CD4-positive, alpha-beta T cell treated with Interleukin-2 at 100 ng/mL for 4 hours (primary cell): ENCODE measurements at places on chromosomes 11 and 22.

- no peak for DNase-seq
Observed at GRCh38 chr11:116334596-116334995, 438.2 kb downstream of the BUD13 start.

GRCh38 chr22:50018608-50019285, 6.2 kb upstream of the IL17REL start:
- peak; percentile 67 for DNase-seq

DNA sequence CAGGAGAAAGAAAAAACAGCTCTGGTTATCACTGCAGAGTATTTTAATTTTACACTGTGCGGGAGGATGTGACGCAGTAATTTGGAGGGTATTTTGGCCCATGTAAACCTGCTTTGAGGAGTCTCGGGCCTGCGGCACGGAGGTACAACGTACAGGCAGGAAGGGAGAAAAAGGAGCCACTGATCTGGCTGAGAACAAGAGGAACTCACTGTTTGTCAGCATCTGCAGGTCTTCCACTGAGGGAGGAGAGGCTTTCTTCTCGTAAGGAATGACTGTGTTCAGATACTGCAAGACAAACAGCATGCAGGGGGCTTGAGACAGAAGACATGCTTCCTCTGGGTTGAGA, 44.0 kb downstream of the FEZ1 start:
- no peak for DNase-seq

DNA sequence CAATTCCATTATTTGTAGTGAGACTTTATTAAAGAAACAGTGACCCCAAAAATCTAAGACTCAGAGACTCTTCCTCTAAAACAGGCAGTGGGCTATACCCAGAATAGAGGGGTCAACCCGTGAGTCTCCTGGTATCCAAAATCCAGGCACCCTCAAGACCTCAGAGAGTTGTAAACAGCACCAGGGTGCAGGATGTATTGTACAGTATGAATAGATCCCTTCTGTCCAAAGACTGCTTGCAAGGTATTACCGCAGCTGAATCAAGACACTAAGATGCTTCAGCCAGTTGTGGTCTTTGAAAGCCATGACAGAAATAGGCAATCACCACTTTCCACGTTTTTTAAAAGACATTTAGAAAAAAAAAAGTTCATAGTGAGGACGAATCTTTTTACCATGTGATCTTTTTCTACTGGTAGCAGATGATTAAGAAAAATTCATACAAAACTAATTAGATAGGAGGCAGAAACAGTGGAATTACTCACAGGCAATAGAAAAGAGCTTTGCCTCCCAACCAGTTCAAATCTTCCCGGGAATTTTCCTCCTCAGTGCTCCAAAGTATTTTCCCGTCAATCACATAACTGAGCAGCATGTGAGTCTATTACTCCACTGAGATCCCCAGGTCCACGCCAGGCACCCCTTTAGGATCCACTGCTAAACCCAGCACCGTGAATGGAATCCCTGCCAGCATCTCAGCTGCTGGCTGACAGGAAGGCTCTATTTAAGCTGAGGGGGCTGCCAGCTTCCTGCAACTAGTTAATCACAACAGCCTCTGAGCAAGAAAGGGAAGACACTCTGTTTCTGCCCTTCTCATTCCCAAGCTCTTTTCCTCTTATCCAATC, 113.1 kb downstream of the ETS1 start:
- no peak for DNase-seq

GRCh38 chr22:37284805-37285355, 2.6 kb downstream of the CYTH4 start:
- DNase-seq = peak; percentile 54

DNA sequence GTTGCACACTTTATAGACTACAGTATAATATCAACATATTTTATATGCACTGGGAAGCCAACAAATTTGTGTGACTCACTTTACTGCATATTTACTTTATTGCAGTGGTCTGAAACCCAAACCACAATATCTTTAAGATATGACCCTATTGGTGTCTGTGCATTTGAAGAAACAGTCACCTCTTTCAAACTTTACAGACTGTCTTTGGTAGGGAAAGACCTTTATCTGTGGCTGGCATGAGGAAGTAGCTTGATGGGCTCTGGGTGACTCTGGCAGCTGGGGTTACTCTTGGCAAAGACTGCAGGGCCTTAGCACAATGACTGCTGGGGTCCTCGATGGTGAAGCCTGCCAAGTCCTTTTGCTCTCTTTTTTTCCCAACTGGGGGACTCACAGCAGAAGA, 21.3 kb upstream of the ABTB2 start:
- DNase-seq = no peak

DNA sequence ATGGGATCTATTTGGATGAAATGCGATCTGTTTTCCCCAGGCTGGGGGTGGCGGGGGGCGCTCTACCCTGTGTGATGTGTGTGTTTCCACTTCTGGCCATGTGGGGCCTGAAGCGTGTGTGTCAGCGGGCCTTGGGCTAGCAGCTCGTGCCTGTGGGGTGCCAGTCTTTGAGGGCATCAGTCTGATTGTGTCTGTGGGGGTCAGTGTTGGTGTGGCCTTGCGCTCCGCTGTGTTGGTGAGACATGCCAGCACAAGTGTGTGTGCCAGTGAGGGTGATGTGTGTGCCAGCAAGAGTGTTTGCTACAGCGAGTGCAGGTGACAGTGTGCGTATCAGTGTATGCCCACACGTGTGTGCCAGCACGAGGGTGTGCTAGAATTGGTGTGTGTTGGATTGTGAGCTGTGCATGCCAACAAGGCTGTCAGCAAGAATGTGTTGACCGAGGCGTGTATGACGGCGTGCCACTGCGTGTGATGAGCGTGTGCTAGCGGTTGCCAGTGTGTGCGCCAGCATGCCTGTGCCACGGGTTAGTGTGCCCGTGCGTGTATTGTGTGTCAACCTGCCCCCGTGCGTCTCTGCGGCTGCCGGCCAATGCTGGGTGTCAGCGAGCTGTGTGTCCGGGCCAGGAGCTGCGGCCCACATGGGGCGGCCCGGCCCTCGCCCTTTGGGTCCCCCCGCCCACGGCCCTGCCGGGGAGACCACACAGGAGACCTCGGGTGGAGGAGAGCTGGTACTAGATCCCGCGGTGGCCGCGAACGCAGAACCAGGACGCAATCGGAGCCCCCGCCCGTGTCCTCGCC, 519 bp downstream of the ARRB1 start:
- peak; percentile 38 for DNase-seq

DNA sequence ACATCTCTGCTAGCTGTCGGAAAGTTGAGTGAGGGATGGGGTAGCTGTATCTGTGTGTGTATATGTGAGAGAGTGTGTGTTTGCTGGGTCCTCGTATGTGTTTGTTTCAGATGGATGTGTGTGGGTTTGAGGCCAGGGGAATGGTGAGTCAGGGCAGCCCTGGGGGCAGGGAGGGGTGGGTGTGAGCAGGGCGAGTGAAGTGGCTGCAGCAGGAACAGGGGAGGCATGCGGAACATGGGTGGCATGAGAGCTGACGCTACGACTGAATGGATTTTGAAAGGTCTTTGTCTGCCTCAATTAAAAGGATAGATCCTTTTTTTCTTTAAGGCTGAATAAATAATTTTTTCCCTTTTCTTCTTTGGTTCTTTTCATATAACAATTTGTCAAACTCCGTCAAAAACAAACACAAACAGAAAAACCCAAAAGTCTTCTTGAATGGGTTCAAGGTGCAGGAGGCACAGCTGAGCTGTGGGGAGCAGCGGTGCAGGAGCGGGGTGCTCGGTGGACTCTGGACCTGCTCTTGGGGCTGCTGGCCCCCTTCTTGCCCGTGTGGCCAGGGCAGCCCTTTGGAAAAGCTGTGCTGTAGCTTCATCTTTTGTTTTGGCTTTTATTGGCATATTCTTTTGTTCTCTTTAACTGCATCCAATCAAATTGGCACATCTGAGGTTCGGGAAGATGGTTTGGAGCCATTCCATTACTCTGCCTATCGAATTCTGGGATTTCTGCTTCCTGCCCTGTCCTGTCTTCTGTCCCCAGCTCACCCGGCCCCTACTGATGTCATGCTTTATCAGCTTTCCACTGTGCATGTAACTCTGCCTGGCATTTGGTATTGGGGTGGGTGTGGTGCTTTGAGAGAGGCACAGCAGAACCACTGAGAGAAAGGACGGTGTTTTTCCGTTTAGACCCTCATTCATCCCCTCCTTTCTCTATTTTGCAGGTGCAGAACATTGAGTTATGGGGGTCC, 80.1 kb downstream of the ADAMTS15 start:
- no peak for DNase-seq

DNA sequence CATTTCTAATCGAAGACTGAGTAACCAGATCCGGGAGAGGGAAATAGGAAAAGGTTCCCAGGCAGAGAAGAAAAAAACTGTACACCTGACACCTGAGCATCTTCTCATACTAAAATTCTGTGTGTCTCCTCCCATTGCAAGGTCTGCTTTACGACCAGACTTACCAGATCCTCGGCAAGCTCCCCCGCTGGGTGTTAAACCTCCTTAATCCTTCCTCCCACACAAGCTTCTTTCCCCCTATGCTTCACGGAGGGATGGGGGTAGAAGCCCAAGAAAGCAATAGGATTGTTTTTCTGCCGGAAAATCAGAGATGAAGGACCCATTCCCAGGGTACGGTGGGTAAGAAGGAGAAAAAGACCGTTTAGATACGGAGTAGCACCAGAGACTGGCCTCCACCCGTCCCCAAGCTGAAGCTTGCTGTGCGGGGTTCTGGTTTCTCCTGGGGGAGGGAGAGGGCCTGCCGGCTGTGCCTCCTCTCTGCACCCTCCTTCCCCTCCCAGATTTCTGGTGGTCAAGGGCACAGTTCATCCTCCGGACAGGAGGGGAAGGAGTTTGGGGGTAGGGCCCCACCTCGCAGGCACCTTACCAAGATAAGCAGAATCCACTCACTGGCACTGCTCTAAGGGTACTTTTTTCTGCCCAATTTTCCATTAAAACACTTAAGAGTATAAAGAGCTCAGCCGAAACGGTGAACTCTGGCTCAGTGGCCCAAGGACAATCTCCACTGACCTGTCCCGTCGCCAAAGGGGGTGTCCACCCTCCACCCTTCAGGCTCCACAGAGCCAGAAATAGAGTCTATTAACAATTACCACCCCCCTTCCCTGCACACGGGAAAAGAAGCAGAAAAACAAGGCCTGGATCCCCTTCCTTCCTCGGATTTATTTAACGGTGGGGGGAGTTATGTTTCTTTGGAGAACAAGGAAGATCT, 1.2 kb downstream of the TOB2 start:
- peak; percentile 10 for DNase-seq

- DNase-seq = no peak
Observed at GRCh38 chr22:21055880-21056319, 10.2 kb downstream of the LRRC74B start.

- DNase-seq = no peak
Observed at GRCh38 chr11:128825050-128825784, 41.9 kb downstream of the KCNJ1 start.

GRCh38 chr11:128483211-128483788, 104.1 kb downstream of the ETS1 start:
- DNase-seq = peak; percentile 75

GRCh38 chr22:48807155-48807554, 1020.5 kb downstream of the BRD1 start:
- no peak for DNase-seq

DNA sequence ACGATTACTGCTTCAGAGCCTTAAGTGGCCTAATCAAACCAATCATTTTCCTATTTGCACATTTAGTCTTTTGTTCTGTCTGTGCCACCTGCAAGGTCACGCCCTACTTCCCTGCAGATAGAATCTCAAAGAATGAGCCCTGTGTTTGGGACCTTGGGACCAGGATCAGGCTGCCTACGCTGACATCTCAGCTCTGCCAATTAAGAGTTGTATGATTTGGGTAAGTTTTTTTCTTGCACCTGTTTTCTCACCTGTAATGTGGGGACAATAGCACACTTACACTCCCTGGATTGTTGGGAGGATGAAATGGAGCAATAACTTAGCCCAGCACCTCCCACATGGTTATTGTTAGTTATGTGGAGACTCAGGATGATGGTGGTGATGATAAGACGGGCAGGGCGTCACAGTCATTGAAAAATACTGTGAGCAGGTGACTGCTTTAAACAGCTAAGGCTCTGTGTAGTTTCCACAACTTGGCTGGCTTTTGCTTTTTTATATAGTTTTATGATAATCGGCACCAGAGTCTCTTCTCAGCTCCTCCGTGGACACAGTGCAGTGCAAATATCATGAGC, 155.0 kb downstream of the ADAMTS15 start:
- DNase-seq = no peak

- no peak for DNase-seq
Observed at GRCh38 chr11:63020671-63021291, 5.1 kb upstream of the SLC22A8 start.

GRCh38 chr22:19758896-19759426, 1.6 kb upstream of the TBX1 start:
- no peak for DNase-seq

DNA sequence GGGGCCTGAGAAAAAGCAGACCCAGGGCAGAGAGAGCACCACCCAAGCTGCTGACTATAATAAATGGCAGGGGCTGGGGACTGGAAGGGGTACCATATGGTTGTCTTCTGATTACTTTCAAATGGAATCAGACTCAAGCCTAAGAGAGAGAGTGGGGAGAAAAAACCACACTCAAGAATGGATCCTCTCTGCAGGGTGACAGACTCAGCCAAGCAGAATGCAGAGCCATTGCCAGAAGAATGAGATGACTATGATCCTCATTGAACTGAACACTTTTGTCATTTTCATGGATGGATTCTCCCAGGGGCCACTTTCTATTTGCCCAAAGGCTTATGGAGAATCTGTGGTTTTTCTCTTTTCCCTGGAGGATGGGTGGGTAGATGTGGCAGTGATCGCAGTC, 8.7 kb downstream of the UBASH3B start:
- DNase-seq = no peak

DNA sequence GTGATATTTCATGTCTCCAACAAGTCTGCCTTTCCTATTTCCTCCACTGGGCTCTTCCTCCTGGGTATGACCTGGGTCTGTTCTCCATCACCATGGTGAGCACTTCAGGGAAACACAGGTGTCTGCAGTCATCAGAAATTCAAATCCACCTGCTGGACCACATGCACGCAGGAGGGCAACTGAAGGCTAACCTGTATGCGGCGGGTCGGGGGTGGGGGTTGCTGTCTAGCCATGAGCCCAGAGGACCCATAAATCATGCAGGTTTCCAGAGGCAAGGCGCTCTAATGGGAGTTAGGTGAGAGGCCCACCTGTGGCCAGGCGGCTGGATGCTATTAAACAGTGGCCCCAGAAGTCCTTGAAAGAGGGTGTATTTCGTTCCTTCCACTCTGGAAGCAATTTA, 11.1 kb upstream of the PAMR1 start:
- DNase-seq = no peak

- DNase-seq = peak; percentile 75
Observed at GRCh38 chr11:66022401-66023185, 3.7 kb downstream of the CATSPER1 start.

GRCh38 chr11:63869683-63870082, 30.8 kb downstream of the MARK2 start:
- DNase-seq = peak; percentile 44

DNA sequence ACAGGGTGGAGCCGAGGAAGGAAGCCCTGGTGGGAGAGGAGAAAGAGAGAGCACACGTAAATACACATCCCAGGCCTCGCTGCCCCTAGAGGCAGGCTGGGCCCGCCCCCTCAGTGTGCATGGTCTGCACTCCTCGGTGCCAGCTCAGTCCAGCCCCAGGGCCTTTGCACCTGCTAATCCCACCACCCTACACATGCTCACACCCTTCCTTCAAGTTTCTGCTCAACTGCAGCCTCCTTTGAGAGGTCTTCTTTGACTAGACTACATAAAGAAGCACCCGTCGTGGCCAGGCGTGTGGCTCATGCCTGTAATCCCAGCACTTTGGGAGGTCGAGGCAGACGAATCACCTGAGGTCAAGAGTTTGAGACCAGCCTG, 5.5 kb downstream of the IL2RB start:
- DNase-seq = no peak

- no peak for DNase-seq
Observed at GRCh38 chr11:114785820-114786219, 107.5 kb downstream of the NXPE2 start.

GRCh38 chr22:37196539-37197450, 8.7 kb upstream of the C1QTNF6 start:
- DNase-seq = no peak
